T-helper 2 cell treated with Interferon-gamma antibody and Interleukin-4, amounts not matched to agents 5 μg/mL and 100 μg/mL, for 36 hours (primary cell): ENCODE measurements at places on chromosomes 3 and 15.

DNA sequence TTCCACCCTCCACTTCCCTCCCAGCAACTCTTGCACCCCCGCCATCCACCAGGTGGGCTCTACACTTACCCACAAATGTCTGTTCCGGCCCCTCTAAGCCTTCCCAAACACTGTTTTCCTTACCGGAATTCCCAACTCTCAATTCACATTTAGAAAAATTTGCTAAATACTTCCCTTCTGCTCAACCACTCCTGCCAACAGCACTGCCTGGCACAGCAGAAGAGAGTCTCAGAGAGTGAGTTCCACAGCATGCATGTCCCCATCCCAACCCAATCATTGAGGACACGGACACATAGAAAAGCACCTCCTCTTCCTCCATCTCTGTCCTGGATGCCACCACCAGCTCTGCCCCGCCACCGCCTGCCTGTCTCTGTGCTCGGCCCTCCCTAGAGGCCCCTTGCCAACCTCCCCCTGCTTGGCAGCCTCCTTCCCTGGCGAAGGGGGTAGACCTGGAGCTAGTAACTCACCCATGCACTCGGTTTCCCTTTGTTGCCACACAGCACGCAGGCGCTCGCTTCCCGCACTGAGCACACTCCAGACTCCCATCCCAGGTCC lies 66.2 kb upstream of the SLC6A1 start:
- no peak overlapping the region for H3K27ac ChIP-seq
- no peaks in the 10 kb centered on the region for H3K27me3 ChIP-seq
- H3K4me3 ChIP-seq, result no peak overlapping the region
- H3K36me3 ChIP-seq, result no peaks in the 10 kb centered on the region

DNA sequence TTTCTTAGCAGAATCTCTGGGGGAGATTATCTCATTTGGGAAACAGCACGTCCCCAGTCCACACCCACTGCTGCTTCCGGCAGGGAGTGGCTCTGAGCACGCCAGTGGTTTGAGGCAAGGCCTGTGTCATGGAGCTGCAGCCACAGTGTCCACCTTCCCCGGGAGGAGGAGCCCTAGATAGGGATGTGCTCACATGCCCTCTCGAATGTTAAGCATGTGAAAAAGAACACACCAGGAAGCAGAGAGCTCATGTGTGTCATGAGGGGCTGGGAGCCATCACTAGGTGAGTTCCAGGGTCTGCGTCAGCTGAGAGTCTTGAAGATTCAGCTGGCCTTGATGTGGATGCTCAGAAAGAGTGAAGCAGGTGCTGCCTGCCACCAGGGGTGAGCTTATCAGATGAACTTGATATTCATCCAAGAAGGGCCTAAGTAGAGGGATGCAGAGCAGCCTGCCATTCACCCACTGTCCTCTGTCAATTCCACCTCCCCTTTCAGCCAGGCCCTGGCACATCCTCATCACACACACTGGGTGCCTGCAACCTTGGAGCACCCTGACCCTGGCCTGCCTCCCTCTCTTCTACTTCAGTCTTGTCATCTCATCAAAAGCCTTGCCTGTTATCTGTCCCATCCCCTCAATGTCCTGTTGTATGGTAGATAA lies 16.3 kb downstream of the ITGA11 start:
- no peak for DNase-seq
- no peaks in the 10 kb centered on the region for H3K36me3 ChIP-seq
- no peaks in the 10 kb centered on the region for H3K4me1 ChIP-seq
- H3K27ac ChIP-seq, result no peak overlapping the region
- peaks cover 4% of the 10 kb centered on the region for H3K27me3 ChIP-seq

DNA sequence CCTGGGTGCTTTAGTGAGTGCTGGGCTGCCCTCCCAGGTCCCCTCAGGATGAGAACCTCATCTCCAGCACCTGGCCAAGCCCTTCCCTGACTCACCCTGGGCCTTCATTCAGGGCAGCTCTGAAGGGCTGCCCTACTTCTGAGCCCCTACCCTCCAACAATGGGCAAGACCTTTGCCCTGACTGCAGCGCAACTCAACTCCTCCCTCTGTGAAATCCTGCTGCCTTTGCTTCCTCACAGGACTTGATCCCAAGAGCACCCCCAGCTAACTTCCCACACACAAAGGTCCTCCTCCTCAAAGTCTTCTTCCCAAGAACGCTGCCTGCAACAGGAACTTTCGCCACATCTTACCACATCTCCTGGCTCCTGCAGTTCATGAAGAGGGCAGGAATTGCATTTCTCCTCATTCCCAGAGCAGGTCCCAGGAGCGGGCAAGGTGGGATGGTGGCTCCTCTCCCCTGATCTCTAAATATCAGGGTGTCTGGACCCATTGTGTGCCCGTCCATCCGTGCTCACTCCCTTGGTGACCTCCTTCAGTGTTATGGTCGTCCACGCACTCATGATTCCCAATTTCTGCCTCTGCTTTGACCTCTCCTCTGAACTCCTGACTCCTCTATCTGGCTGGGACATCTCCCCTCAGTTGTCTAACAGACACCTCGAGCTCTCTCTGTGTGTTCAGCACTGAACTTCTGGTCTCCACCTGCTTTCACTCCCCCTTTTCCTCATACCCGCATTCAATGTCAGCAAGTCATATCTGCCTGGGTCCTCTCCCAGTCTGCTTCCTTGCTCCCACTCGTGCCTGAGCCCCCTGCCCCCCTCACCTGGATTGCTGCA lies 4.5 kb upstream of the SSUH2 start:
- H3K27me3 ChIP-seq, result peaks cover 3% of the 10 kb centered on the region
- DNase-seq, result no peak
- no peaks in the 10 kb centered on the region for H3K4me1 ChIP-seq
- H3K4me3 ChIP-seq, result no peak overlapping the region

DNA sequence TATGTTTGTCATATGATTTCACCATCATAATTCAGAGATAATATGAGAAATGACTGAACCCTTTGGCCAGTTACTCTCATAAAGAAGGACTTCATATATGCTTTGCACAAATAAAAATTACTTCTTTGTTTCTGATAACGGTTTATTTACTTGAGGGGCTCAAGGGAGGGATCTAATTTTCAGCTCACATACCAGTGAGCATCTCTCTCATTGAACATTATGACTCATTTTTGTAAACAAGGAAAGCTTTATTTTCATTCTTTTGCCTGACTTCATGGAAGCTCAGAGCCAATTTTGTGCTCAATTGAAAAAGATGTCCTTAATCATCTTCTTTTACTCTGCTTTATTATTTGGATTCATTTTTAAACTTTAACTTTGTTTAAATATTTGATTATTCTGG lies 5.8 kb downstream of the NLGN1 start:
- no peak for DNase-seq
- H3K27me3 ChIP-seq, result peaks cover 20% of the 10 kb centered on the region
- no peak overlapping the region for H3K27ac ChIP-seq
- H3K4me3 ChIP-seq, result no peak overlapping the region
- H3K4me1 ChIP-seq, result no peaks in the 10 kb centered on the region

DNA sequence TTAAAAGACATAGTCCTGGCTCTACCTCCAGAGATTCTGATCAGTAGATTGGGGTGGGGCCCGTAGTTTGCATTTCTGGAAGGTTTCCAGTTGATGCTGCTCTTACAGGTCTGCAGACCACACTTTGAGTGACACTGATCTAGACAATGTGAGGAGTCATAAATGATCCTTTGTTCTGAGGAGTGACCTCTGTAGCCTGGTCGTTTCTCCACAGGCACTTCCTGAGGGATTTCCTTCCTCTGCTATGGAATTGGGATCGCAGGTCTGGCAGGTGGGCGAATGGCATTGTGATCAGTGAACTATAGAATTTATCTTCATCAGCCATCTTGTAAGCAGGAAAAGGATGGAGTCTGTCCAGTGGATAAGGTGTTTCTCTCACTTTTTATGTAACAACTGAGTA lies 5.5 kb downstream of the GFM1 start:
- H3K27ac ChIP-seq, result no peak overlapping the region
- DNase-seq, result no peak
- H3K4me1 ChIP-seq, result peaks cover 29% of the 10 kb centered on the region

DNA sequence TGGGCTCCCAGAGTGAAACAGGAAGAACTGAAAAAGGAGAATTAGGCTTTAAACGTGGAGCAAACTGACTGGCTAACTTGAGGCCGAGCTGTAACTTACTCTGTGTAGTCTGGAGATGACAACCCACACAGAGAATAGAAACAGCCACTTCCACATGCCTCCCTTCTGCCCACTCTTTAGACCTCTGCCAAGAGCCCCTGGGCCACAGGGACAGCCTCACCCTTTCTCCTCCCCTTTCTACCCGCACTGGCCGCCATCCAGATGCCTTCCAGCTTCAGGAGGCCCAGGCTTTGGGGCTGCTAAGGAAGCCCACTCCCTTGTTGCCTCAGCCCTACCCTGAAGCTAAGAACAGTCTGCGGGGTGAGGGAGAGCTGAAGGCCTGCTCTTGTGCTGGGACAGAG lies 6.8 kb downstream of the ARHGAP31 start:
- no peak overlapping the region for H3K4me3 ChIP-seq
- H3K36me3 ChIP-seq, result no peaks in the 10 kb centered on the region
- no peak for DNase-seq
- H3K27me3 ChIP-seq, result peaks cover 18% of the 10 kb centered on the region
- peaks cover 18% of the 10 kb centered on the region for H3K4me1 ChIP-seq
- H3K27ac ChIP-seq, result no peak overlapping the region

DNA sequence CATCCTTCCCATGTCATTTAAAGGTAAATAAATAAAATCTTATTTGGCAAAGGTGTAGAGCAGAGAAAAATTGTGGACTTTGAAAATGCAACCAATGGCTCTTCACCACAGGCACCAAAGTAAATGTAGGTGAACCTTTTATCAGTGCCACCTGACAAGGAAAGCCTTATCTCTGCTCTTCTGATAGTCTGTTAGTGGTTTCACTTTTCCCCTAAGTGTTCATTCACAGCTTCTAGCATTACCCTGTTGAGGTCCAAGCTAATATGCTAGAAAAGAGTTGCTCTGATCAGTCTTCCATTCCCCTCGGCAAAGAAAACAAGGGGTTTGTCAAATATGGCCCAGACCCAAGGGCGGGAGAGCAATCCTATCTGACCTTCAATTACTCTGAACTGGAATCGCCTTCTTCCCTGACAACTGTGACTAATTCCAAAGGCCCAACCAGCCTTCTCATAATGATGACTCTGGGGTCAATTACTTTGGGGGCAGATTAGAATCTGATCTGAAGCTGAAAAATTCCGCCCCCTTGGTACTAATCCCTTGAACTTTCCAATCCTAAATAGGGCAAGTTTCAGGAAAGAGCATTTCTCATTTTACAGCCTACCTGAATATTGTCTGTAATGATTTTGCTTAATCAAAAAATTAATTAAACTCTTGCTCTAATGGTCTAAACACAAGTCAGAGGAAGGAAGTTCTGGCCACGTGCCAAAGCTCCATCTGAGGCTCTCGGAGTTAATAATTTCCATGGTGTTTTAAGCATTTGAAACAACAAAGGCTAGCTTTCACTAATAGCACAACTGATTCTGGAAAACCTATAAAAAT lies 52.4 kb downstream of the SETMAR start:
- no peaks in the 10 kb centered on the region for H3K36me3 ChIP-seq
- no peak overlapping the region for H3K27ac ChIP-seq
- no peak for DNase-seq
- H3K4me3 ChIP-seq, result no peak overlapping the region
- no peaks in the 10 kb centered on the region for H3K27me3 ChIP-seq
- peaks cover 19% of the 10 kb centered on the region for H3K4me1 ChIP-seq

DNA sequence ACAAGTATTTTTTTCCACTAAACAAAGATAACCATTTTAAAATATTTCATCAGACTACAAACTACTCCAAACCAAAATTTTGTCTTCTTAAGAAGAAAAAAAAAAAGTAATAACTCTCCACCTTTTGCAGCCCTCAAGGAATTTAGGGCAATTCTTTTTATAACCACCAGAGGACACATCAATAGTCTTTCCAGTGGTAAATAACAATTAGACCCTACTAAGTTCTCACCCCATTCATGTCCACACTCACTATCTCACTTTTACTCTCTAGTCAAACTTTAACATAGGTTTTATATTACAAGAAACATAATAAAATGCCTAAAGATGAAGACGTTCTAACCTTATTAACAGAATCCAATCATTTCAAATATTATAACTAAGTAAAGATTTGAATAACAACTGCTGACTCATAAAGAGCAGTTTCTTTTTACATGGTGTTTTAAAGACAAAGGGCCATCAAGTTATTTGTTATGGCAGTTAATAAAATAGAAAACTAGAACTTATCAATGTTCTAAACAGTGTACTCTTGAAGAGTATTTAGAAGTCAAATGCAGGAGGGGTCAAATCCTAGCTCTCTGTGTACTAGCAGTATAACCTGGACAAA lies 33.0 kb downstream of the CCDC39 start:
- no peak overlapping the region for H3K4me3 ChIP-seq
- peaks cover 2% of the 10 kb centered on the region for H3K27me3 ChIP-seq
- no peaks in the 10 kb centered on the region for H3K4me1 ChIP-seq

DNA sequence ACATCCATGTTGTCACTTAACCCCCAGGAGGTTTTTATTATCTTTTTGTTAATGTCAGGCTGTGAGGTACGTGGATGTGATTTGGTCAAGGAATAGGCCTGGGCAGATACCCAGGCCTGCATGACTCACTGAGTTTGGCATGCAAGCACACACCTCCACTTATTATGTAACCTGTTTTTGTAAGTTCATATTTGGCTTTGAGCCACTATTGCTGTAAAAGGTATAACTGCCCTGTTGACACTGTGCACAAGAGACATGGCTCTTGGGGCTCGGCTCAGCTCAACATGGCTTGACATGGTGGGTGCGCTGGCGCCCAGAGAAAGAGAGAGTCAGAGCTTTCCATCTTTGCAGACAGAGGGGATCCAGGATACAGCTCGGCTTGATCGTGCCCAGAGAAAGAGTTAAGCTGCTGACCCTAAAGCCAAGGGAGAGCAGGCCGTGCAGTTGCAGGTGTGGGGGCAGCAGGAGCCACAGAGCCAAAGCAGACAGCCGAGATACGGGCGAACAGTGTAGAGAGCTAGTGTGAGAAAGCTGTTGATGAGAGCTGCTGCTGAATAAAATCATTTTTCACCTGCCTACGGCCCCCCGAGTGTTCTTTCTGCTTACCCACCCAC lies 67.9 kb upstream of the UNC13C start:
- no peak overlapping the region for H3K27ac ChIP-seq
- H3K4me3 ChIP-seq, result no peak overlapping the region
- DNase-seq, result no peak

- no peak overlapping the region for H3K27ac ChIP-seq
- peaks cover 6% of the 10 kb centered on the region for H3K4me1 ChIP-seq
- DNase-seq, result no peak
- no peaks in the 10 kb centered on the region for H3K27me3 ChIP-seq
These were observed 87.0 kb downstream of the CD200R1L start for GRCh38 chr3:112759681-112760080.

GRCh38 chr15:92797168-92798052 lies 102.7 kb upstream of the CHD2 start:
- no peak overlapping the region for H3K4me3 ChIP-seq
- peaks cover 18% of the 10 kb centered on the region for H3K4me1 ChIP-seq
- H3K36me3 ChIP-seq, result peaks cover 6% of the 10 kb centered on the region

GRCh38 chr15:65829130-65829764 lies 37.2 kb upstream of the DENND4A start:
- no peaks in the 10 kb centered on the region for H3K36me3 ChIP-seq
- no peaks in the 10 kb centered on the region for H3K27me3 ChIP-seq
- no peak for DNase-seq
- H3K27ac ChIP-seq, result peak overlapping the region; percentile 75

- H3K27ac ChIP-seq, result no peak overlapping the region
- H3K36me3 ChIP-seq, result no peaks in the 10 kb centered on the region
- H3K4me3 ChIP-seq, result no peak overlapping the region
- H3K4me1 ChIP-seq, result peaks cover 16% of the 10 kb centered on the region
These were observed 31.0 kb downstream of the FSTL1 start for GRCh38 chr3:120419797-120420196.
